GM23248 (cell line): ENCODE measurements at places on chromosomes 1 and 21. TPM values are rescaled to one million over a fixed set of nuclear protein-coding genes. Genes with fewer than 3 reads are reported as not detected.
A peak's percentile ranks its signal among the peaks of the same experiment; 100 is the strongest.

DNA sequence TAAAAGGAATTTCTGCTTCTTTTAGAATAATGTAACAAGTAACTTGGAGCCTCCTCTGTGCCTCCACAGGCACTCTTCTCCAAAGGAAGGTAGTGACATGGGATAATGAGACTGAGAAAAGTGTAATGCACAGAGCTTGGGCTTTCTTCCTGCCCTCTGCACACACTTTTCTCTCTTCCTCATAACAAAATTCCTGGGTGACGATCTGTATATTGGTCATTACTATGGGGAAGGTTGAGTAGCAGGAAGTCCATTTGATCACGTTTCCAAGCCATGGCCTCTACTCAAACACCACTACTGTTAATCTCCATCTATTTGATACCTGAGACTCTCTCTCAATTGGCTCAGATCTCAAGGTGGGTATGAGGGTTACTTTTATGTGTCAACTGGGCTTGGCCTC, 113.9 kb downstream of the GRIK1 start:
- DNase-seq, result no peak

- no peak for DNase-seq
Observed at GRCh38 chr1:181387702-181388101, 95.6 kb upstream of the CACNA1E start.

GRCh38 chr1:7789828-7790227, 5.7 kb downstream of the PER3 start:
- DNase-seq, result no peak

Gene KCNA2
- total RNA-seq, result not detected in 2 replicates

Gene TRIM67
- not detected in 2 replicates for total RNA-seq

Gene CACNA1S
- not detected in 2 replicates for total RNA-seq

DNA sequence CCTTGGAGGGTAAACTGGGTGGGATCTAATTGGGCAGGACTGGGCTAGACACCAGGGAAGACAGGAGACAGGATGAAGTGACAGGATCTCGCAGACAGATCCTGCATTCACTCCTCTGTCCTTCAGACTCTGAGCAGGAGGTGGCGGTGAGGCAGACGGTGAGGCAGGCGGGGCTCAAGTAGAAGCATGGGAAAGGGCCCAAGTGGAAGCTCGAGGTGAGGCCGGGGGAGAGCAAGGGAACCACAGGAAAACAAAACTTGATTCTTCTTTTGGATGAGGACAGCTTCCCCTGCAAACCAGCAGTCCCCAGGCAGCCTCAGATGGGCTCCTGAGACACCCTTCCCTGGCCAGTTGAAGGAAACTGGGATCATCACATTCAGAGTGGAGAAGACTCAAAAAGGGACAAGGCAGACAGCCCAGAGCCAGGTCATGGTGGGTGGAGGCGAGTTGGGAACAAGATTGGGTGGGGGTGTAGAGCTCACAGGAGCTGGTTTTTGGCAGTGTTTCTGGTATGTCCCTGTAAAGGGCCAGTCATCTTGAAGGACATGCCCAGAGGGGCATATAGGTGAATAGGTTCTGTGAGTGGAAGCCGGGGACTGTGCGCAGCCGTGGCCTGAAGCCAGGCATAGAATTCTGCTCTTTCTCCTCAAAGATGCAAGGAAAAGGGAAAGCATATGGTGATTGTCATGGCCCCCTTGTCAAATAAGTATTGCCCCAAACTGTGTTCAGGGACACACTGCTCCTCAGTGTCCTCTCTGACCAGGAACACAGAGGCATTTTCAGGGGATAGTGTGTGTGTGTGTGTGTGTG, 18.0 kb downstream of the INKA2 start:
- peak; percentile 40 for DNase-seq

- DNase-seq, result no peak
Observed at GRCh38 chr1:243663651-243664050, 186.4 kb downstream of the AKT3 start.

DNA sequence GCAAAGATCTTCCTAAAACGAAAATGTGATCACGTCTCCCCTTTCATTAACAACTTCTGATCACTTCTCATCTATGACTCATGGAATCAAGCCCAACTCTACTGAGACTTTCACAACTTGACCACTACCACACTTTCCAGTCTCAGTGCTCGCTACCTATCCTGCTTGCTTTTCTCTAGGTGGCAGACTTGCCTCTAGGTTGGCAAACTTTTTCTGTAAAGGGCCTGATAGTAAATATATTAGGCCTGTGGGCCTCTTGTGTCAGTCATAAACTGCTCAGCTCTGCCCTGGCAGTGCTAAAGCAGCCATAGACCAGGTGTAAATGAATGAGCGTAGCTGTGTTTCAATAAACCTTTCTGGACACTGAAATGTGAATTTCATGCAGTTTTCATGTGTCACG, 21.5 kb upstream of the HMGB4 start:
- no peak for DNase-seq

GRCh38 chr1:151606857-151607256, 5.0 kb upstream of the SNX27 start:
- no peak for DNase-seq

Gene DNASE2B
- total RNA-seq, result not detected in 2 replicates

- DNase-seq, result no peak
Observed at GRCh38 chr1:153629343-153629665, 1.1 kb downstream of the S100A1 start.

Gene FABP3
- total RNA-seq, result 0.51 and 2.1 TPM in 2 replicates

GRCh38 chr1:206672844-206673758, 11.6 kb upstream of the MAPKAPK2 start:
- no peak for DNase-seq

DNA sequence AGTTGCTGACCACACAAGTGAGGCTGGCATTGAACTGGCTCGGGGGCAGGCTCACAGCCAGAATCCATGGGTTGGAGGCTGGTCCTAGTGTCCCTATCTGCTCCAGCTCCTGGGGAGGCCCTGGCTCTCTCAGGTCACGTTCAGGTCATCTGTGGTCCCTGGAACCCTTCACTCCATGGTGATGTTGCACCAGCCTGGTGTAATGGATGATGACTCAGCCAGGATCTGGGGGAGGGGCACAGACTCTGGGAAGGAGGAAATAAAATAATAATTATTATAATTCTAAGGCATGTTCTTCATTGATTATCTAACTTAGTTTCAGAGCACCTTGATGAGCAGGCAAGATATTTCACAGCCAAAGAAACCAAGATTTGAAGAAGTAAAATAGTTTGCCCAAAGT, 26.6 kb upstream of the FCRL4 start:
- no peak for DNase-seq

DNA sequence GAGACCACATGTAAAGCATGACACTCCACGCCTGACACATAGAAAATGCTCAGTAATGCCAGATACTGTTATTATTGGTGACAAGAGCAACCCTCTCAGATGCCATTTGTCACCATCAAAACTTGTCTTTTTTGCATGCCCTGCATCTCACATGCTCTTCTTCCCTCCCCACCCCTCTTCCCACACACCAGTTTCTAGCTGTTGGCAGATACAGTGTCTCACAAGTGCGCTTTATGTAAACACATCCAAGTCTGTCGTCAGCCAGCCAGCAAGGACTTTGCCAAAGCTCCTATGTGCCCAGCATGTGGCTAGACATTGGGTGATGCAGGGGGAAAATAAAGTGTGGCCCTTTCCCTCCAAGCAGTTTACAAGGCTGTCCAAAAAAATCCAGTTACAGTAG, 44.9 kb upstream of the EPHA8 start:
- no peak for DNase-seq

Gene LCE2A
- total RNA-seq, result 9.9 and 12.1 TPM in 2 replicates

- no peak for DNase-seq
Observed at GRCh38 chr1:63619558-63619957, 26.3 kb downstream of the PGM1 start.

DNA sequence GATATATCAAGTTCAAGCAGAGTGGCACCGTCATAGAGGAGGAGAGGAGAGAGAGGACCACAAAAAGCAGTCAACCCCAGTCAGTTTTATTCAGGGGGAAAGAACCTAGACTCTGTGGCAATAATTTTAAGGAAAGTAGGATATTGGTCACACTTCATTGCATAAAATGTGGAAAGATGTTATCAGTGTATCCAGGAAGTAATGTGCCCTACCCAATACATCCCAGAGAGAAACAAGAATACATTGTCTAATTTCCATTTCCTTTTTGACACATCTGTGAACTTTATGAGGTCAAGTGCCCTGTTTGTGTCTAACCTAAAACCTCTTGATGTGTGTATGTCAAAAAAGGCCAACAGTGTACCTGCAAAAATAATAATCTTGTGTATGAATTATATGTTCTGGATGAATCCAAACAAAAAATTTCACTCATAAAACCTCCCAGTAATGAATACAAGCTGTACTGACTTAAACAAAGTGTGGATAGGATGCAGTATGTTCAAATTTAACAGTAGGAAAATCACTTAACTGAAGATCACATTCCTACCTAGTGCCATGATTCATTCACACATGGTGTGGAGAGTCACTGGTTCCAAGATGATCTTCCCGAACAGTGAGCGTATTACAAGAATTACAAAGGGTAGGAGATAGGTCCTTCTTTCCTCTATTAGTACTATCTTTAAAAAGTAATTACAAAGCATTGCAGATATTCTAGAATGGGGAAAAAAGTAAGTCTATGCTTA, 712.1 kb upstream of the CXADR start:
- DNase-seq, result peak; percentile 16

DNA sequence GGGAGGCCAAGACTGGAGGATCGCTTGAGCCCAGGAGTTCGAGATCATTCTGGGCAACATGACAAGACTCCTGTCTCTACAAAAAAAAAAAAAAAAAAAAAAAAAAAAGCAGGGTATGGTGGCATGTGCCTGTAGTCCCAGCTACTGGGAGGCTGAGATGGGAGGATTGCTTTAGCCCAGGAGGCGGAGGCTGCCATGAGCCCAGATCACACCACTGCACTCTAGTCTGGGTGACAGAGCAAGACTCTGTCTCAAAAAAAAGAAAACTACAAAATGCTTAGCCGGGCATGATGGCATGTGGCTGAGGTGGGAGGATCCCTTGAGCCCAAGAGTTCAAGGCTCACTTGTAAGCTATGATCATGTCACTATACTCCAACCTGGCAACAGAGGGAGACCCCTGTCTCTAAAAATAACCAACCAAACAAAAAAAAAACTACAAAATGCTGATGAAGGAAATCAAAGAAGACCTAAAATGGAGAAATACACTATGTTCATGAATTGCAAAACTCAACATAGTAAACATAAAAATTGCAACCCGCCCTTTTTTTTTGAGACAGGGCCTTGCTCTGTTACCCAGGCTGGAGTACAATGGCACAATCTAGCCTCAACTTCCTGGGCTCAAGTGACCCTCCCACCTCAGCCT, 20.4 kb downstream of the SHISAL2A start:
- DNase-seq, result no peak

DNA sequence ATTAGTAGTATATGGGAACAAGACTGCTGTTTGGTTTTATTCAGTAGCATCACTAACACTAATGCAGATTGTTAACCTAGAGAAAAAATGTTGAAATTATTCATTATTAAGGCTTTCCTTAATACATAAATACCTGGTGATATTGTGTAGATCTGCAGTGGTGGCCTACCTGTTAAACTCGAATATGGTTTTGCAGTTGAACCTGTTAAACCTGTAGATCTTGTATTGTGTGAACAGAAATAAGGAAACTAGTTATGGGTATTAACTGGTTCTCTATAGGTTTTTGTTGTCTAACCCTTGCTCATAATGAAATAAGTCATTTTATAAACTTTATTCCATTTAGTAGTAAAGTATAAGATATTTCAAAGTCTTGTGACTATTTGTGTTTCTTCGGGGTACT, 23.9 kb downstream of the PKN2 start:
- DNase-seq, result no peak

Gene HSD3B2
- not detected in 2 replicates for total RNA-seq

Gene STX12
- total RNA-seq, result 86.7 and 97.1 TPM in 2 replicates

Gene DIRAS3
- total RNA-seq, result 4.8 and 12.1 TPM in 2 replicates

Gene PLEKHN1
- 1.4 and 2.1 TPM in 2 replicates for total RNA-seq

- no peak for DNase-seq
Observed at GRCh38 chr1:178498896-178499675, 2.3 kb upstream of the CLEC20A start.

DNA sequence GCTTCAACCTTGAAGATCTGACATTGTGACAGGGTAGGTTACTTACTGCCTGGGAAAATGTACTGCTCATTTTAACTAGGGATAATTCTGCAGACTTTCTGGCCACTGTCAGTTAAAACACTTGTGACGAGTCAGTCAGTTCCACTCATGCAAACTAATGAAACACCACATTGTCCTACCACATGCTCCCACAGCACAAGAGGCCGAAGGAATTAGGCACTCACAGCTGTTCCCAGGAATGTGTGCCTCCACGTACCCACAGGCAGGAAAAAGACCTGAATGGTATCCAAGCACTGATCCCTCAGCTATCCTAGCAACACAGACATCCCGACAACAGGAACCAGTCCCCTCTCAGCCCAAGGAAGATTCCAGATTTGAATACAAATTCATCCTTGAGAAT, 12.3 kb downstream of the BCAR3 start:
- peak; percentile 41 for DNase-seq
